ENCODE measurements at places on chromosomes 11 and 22.

DNA sequence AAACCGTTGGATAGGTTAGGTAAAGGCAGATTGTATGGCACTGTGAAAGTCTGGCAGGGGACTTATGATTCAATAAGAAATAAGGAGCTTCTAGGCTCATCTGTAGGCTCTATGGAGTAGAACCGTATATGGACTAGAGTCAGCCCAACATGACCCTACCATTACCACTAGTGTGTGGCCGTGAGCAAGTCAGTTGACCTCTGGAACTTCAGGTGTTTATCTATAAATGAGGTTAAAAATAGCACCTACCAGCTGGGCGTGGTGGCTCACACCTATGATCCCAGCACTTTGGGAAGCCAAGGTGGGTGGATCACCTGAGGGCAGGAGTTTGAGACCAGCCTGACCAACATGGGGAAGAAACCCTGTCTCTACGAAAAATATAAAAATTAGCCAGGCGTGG lies 4.4 kb downstream of the HINFP start:
- DNase-seq, result no peak

DNA sequence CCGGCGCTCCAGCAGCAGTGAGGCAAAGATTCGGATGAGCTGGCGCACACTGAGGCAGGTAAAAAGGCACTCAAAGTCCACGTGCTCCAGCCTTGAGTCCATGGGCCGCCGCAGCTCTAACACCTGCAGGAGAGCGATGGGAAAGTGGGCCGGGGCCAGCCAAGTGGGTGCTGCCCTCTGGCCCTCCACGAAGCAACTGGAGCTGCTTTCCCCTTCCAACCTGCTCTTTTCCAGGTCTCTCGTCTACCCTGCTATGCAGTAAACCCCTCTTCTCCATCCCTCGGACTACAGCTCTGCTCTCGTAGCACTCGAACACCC lies 20.0 kb downstream of the RPL27A start:
- DNase-seq, result no peak

DNA sequence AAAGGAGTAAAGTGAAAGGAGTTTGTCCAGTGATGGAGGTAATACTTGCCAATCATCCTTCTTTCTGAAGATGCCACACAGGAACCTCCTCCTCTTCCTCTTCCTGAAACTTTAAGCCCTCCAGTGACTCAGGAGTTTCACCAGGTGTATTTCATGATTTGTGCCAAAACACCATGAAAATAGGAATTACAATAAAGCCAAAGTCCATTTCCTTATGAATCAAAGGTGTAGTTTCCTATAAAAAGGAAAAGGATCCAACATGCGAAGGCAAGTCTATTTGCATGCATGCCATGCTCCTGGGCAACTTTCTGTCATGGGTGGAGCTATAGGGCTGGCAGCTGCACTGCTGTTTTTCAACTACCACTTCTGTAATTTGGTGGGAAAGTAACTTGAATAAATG lies 9.8 kb upstream of the POU2AF1 start:
- DNase-seq, result no peak

GRCh38 chr22:49934160-49934890 lies 15.9 kb downstream of the CRELD2 start:
- DNase-seq, result no peak

DNA sequence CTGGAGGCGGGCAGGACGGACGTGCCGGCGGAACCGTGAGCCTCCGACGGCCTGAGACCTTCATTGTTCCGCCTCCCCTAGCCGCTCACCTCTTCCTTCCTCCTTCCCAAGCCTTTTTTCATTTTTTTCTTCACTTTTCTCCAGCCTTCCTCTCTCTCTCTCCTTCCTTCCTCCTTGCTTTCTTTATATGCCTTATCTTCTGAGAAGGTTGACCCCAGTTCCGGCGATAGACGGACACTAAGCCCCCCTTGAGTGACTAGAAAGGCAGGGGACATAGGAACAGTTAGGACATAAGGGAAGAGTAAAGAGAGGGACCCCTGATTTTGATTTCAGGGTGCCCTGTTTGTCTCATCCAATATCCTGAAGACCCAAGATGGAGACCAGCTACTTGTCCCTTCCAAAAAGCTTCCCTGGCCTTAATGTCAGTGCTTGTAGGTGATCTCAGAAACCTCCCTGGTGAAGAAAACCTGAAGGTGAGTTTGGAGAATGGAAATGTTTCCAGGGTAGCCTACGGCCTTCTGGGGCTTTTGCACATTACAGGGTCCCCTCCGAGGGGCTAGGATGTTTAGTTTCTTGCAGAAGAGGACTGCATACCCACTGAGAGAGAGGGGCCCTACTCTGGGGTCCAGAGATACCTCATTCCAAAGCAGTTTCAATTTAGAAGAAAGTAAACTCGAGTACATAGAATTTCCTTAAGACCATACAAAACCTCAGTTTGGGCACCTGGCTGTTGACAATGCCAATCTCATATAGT lies 3.5 kb downstream of the ADM start:
- DNase-seq, result no peak

DNA sequence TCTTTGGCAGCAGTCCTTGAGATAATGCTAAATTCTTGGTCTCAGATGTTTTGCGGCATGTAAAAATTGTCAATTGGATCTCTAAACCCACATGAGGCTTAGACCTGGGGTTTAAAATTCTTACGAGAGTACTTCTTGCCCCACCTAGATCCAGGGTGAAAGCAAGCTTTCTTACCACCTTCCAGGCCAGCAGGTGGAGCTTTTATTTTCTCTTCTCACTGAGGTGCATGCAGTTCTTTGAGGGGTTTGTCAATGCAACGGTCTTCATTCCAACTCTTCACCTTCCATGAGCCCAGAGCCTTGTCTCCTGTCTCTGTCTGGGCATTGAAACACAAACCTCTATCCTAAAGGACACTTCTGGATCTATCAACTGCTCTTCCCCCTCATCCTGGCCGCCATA lies 154.1 kb downstream of the MYO18B start:
- no peak for DNase-seq

GRCh38 chr11:113411536-113411935 lies 24.0 kb downstream of the ANKK1 start:
- DNase-seq, result no peak

DNA sequence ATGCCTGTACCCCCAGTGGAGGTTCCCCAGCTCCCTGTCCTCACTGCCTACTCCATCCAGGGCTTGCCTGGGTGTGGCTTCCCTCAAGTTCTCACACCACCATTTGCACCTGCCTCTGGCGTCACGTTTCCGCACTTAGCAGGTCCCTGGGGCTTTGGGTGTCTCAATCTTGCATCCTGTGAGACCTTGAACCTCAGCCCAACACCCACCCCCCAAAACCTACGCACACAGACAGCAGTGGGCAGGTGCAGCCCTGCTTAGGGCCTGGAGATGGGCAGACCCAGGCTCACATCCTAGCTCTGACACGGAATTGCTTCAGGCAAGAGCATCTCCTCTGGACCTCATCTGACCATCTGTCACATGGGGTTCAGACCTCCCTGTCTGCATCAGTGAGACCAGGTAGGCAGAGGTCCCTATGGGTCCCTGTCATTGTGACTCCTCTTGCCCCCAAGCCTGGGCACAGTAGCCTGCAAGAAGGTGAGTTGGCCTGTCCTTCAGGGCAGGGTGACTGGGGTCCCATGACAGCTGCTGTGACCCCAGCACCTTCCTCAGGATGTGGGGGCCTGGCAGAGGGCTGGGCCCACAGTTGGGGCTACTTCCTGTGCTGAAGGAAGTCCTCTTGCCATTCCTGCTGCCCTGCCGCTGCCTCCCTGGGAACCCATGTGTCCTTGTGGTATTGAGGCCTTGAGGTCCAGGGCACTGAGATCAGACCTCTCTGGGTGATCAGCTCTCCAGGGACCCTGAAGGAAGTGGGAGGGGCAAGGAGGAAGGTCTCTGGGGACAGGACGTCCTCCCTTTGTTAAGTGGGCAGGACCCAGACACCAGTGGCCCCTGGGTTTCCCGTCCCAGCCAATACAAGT lies 2.0 kb downstream of the SIPA1 start:
- DNase-seq, result peak; percentile 61
